ENCODE measurements at places on chromosomes 2 and 18.

- no peak for DNase-seq
Observed at GRCh38 chr2:3488855-3489763, 30.2 kb downstream of the ADI1 start.

- DNase-seq, result no peak
Observed at GRCh38 chr2:38167968-38168350, 92.0 kb upstream of the CYP1B1 start.

DNA sequence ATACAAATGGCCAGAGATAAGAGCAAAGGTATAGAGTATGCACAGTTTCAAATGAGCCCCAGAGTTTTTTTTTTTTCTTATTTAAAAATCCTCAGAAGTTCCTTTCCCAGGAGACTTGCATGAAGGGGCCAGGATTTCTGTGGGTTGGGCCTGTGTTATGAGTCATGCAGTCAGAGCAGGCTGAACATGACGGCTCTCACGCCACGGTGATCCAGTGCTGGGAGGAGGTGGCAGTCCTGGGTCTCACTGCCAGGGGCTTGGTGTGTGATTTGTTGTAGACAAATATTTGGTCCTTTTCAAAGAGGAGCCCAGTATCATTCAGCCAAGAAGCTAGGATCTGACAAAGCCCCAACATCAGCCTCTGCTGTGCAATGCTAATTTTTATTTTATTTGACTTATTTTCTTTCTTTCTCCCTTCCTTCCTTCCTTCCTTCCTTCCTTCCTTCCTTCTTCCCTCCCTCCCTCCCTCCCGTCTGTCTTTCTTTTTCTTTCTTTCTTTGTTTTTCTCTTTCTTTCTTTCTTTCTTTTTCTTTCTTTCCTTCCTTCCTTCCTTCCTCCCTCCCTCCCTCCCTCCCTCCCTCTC is 10.4 kb upstream of the KCNE4 start:
- DNase-seq, result no peak

GRCh38 chr2:33363325-33364298 is 112.8 kb upstream of the RASGRP3 start:
- no peak for DNase-seq

DNA sequence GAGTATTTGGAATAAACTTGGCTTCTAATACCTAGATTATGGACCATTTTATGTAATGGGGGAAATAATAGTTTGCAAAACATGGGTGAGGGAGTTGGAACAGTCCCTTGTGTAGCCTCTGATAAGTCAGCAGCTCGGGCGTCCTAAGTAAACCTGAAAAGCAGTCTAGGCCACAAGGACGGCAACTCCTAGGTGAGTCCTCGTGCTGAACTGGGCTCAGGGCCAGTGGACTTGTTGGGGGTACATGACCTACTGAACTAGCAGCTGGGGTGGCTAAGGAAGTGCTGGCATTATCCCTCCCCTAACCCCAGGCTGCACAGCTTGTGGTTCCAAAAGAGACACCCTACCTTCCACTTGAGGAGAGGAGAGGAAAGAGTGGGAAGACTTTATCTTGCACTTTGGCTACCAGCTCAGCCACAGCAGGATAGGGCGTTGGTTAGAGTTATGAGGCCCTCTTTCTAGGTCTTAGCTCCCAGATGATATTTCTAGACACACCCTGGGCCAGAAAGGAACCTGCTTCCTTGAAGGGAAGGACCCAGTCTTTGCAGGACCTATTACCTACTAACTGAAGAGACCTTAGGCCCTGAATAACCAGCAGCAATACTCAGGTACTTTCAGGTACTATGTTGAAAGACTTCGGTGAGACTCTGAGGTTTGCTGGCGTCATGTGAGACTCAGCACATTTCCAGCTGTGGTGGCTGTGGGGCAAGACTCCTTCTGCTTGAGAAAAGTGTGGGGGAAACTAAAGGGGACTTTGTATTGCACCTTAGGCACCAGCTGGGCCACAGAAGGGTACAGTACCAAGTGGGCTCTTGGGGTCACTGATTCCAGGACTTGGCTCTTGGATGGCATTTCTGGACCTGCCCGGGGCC is 71.0 kb downstream of the AQP4 start:
- no peak for DNase-seq

DNA sequence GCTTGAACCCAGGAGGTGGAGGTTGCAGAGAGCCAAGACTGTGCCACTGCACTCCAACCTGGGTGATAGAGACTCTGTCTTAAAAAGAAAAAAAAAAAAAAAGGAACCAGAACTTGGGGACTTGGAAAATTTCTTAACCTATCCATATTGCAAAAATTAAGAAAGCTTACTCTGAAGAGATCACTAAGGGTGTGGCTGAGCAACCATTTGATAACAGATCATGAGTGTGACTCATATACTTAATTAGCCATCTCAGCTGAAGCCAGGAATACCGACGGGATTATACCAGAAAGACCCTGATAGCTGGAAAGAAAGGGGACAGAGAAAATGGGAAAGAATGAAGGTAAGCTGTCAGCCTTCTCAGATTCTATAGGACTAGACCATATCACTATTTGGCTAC is 7.1 kb upstream of the ADD2 start:
- DNase-seq, result no peak

- no peak for DNase-seq
Observed at GRCh38 chr2:45781464-45781811, 130.0 kb downstream of the PRKCE start.

GRCh38 chr18:8614875-8615274 is 5.6 kb downstream of the RAB12 start:
- no peak for DNase-seq

- no peak for DNase-seq
Observed at GRCh38 chr2:74922592-74923227, 35.7 kb upstream of the POLE4 start.
